ENCODE measurements at places on chromosomes 6 and 20. TPM values are rescaled to one million over a fixed set of nuclear protein-coding genes. Genes with fewer than 3 reads are reported as not detected.

TNXB gene
- 0.29 TPM for total RNA-seq

CCR6 gene
- total RNA-seq: not detected

GPR63 gene
- total RNA-seq: 1.2 TPM

CLPSL1 gene
- total RNA-seq: not detected

PTCRA gene
- total RNA-seq: not detected

EFCAB8 gene
- total RNA-seq: not detected

UBD gene
- total RNA-seq: not detected

SMIM8 gene
- total RNA-seq: 2.3 TPM

PRR18 gene
- not detected for total RNA-seq

HLA-DQB1 gene
- not detected for total RNA-seq
